ENCODE measurements at places on chromosomes 1 and 21.

DNA sequence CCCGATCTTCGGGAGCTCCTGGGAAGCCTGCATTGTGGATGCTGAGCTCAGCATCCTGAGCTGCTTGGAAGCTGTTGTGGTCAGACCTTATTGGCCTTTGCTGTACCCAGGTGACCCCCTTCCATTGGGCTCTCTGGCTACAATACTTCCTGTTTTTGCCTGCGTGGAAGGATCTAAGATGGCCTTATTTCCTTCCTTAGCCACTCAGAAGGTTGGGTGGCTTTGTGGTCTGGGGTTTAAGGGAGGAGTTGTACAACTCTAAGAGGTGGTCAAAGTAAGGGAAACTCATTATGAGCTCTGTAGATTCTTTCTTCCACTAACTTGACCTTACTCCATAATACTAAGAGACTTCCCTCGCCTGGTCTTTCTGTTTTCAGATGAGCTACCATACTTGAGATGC, 17.7 kb downstream of the PFKFB2 start:
- no peak for DNase-seq

DNA sequence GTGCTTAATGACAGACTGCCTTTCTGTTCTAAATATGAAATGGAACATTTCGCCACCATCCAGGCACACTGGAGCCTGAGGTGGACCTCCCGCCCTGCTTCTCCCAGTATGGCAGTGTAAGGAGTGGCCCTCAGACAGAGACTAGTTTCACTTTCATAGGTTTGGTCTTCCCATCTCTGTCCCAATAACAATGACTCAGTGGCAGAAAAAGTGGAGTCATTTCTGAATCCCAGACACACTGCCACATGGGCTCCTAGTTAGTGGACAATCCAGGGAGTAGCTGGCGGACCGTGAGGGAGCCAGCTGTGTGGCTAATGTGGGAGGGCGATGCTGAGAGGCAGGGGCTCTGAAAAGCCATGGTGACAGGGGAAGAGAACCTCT, 95.6 kb upstream of the TSPAN2 start:
- no peak for DNase-seq

GRCh38 chr1:150692720-150693119, 4.2 kb downstream of the GOLPH3L start:
- DNase-seq = no peak

- DNase-seq = no peak
Observed at GRCh38 chr1:50047916-50048694, 24.4 kb upstream of the AGBL4 start.

DNA sequence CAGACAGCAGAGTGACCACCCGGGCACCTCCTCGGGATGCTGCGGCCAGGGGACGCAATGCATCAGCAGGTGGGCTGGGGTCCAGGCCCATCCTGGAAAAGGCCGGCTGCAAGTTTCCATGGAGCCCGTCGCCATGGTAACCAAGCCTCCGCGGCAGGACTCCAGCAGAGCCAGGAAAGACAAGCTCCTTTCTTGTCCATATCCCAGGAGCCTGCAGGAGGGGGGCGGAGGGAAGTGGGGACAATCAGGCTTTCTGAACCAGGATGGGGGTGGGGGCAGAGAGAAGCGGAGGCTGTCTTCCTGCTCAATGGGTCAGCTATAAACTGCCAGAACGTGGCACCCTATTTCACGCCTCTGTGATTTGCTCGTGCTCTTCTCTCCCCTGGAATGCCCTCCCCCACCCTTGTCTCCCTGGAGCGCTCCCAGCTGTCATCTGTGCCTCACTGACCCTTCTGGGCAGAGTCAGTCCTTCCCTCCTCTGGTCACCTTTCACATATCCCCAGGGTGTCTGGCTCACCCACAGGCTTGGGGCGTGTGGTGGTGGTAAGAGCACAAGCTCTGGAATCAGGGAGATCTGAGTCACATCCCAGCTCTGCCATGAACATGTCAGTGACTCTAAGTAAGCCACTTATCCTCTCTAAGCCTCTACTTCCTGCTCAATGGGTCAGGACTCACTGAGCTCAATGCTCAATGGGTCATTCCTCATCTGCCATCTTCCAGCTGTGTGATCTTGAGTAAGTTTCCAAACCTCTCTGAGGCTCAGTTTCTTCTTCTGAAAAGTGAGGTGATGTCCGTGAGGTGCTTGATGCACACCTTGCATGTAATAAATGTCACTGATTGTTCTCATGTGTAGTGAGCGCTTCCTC, 58.9 kb upstream of the LAPTM5 start:
- DNase-seq = no peak

DNA sequence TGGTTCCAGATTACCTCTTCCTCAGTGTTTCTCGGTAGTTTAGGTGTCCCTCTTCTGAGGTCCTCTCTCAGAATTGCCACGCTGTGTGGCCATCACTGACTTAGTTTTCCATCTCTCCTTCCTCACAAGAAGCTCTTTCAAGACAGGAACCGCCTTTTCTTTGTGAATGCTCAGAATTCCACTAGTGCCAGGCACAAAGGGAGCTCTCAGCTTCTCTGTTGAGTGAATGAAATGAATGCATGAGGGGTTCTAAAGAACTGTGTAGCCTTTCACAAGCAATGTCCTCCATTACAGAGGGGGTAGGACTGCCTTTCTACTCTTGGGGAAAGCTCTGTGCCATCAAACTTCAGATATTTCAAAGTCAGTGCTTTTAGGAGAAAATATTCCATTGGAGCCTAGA, 546.8 kb downstream of the RWDD3 start:
- no peak for DNase-seq

GRCh38 chr1:83970114-83970513, 28.8 kb downstream of the TTLL7 start:
- DNase-seq = no peak

- DNase-seq = no peak
Observed at GRCh38 chr1:228958121-228958520, 222.8 kb downstream of the RHOU start.

GRCh38 chr1:14875524-14876509, 277.3 kb downstream of the KAZN start:
- DNase-seq = no peak

DNA sequence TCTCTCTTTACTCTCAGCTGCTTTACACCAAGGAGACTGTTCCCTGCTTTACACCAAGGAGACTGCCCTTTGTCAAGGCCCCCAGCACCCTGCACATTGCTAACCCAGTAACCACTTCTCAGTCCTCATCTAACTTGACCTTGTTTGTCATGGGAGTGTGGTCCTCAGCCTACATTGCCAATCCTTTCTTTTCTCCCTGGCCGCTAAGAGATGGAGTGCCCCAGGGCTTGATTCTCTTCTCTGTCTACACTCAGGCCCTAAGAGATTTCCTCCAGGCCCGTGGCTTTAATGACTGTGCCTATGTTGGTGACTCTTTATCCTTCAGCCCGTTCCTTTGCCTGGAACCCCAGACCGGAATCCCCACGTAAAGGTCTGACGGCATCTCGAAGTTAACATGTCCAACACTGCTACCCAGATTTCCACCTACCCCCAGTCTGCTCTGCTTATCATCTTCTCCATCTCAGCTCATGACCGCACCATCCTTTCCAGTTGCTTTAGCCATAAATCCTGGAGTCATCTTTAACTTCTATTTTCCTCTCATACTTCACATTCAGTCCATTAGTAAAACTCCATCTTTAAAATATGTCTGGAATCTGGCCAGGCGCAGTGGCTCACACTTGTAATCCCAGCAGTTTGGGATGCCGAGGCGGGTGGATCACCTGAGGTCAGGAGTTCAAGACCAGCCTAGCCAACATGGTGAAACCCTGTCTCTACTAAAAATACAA, 9.5 kb upstream of the SEMA4A start:
- no peak for DNase-seq

GRCh38 chr21:36030581-36031189, 29.6 kb downstream of the SETD4 start:
- no peak for DNase-seq

GRCh38 chr1:208837242-208837641, 593.1 kb upstream of the PLXNA2 start:
- no peak for DNase-seq

- DNase-seq = no peak
Observed at GRCh38 chr21:34557261-34557660, 45.3 kb upstream of the KCNE1 start.

DNA sequence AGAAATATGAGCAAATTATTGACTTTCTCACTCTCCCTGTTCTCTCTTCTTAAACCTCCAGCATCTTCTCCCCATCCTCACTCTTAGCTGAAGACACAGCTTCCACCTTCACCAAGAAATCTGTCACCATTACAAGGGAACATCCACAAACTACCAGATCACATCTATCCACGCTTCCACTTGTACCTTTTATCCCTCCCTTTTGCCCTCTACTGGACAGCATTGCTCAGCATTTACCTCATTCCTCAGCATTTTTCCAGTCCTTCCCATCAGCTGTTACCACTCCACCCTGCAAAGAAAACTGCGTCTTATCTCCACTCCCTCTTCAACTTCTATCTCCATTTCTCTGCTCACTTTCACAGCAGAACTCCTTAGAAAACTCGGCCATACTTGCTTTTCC, 42.6 kb downstream of the KCNJ6 start:
- DNase-seq = no peak

DNA sequence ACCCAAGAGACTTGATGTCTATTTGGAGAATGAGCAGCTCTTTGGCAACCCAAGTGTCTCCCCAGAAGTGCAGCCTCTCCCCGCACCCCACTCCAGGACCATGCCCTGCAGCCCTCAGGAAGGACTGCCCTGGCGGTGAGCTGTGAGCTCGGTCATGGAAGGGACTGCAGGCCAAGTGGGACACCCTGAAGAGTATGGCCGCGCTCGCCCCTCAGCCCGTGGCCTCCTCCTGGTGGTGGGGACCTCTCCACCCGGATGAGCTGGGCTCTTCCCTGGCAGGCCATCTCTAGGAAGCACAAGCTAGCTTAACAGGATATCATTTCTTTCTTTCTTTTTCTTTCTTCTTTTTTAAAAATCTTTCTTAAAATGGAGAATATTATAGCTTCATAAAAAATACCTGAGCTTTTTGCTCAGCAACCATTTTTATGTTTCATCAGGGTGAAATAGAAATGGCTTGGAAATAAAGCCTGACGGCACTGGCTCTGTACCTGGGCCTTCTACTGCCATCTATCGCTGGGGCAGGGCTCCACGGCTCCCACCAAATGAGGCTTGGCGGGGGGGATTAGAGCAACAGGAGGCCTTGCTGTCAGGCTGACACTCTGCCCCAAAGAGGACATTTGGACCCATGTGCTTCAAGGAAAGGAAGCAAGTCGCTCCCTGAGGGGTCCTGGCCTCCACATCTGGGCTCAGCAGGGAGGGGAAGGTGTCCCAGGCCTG, 296.2 kb upstream of the VAMP3 start:
- no peak for DNase-seq
